Right cardiac atrium (tissue), 5 donors: ENCODE measurements at places on chromosomes 6 and 20.

DNA sequence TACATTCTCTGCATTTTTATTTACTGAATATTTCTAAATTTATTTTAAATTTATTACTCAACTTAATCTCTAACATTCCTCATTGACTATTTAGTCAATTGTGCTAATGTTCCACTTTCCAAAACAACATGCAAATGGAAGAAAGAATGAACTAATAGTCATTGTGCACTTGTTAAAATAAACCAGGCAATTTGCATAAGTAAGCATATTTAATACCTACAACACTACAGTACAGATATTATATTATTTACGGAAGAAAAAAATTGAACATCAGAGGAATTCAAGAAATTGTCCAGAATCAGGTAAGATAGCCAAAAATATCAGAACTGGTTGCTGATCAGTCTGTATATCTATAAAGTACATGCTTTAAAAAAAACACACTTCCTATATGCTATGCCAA is 320.5 kb downstream of the CENPW start:
- no peak for DNase-seq

- DNase-seq: no peak
These were observed 106.4 kb upstream of the CARMIL1 start for GRCh38 chr6:25172819-25173218.

DNA sequence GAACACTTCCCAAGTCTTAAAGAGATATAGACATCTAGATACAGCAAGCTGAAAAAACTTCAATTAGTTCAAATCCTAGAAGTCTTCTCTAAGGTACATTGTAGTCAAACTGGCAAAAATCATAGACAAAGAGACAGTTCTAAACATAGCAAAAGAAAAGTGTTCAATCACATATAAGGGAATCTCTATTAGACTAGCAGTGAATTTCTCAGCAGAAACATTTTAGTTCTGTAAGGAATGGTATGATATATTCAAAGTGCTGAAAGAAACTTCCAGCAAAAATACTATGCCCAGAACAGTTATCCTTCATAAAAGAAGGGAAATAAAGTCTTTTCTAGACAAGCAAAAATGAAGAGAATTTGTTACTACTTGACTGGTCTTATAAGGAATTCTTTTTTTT is 186.3 kb upstream of the SYNCRIP start:
- DNase-seq: no peak

GRCh38 chr6:24931718-24932691 is 3.8 kb downstream of the RIPOR2 start:
- no peak for DNase-seq

DNA sequence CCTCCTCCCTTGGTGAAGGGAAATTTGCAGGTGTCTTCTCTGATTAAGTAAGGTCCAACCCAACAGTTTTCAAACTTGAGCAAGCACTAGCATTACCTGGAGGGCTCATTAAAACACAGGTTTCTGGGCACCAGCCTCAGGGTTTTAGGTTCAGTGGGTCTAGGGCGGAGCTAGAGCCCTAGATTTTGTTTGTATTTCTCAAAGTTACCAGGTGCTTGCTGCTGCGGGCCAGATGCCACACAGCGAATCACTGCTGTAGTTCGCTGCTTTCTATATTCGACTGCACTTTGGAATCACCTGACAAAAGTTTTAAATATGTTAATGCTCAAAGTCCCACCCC is 869 bp downstream of the COL21A1 start:
- no peak for DNase-seq

GRCh38 chr6:105226598-105227294 is 46.9 kb upstream of the POPDC3 start:
- no peak for DNase-seq

DNA sequence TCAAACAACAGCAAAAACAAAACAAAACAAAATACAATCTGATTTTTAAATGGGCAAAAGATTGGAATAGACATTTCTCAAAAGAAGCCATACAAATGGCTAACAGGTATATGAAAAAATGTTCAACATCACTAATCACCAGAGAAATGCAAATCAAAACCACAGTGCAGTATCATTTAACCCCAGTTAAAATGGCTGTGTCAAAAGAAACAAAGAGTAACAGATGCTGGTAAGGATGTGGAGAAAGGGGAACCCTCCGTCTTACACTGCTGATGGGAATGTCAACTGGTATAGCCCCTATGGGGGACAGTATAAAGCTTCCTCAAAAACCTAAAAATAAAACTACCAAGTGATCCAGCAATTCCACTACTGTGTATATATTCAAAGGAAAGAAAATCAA is 10.9 kb upstream of the NELFCD start:
- DNase-seq: no peak

GRCh38 chr6:158900663-158901312 is 81.6 kb upstream of the EZR start:
- DNase-seq: no peak

DNA sequence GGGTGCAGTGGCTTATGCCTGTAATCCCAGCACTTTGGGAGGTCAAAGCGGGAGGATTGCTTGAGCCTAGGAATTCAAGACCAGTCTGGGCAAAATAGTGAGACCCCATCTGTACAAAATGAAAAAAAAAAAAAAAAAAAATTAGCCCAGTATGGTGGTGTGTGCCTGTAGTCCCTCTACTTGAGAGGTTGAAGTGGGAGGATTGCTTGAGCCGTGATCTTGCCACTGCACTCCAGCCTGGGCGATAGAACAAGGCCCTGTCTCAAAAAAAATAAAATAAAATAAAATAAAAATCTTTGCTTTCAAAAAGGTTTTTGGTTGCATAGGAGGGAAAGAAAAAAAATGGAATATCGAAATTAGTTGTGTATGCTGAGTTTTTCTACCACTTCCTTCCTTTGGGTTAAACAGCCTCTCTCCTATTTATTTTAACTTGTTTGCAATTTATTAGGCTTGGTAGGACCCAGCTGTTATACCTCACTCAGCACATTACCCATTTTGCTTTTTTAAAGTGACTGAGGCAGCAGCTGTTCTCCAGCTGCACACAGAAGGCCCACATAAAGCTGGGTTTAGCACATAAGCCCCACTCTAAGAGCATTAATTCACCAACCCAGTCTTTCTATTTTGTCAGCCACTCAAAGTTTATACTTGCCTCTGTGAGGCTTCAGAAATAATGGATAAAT is 152.3 kb downstream of the ZFAND3 start:
- DNase-seq: no peak

DNA sequence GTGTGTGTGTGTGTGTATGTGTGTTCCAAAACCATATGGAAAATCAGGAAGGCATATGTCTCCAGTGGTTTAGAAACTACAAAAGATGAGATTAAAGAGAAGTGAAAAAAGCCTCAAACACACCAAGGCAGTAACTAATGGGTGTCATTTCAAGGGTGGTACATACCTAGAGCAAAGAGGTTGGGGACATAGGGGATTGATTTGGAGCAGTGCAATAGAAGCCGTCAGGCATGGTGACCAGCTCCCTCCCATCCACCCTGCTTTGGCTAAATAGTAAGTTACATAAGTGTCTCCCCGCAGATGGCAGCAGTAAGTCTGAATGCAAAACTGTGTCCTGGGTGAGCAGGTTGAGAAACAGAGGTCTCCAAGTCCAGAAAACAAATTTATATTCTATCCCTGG is 10.4 kb upstream of the ELMO2 start:
- DNase-seq: no peak

DNA sequence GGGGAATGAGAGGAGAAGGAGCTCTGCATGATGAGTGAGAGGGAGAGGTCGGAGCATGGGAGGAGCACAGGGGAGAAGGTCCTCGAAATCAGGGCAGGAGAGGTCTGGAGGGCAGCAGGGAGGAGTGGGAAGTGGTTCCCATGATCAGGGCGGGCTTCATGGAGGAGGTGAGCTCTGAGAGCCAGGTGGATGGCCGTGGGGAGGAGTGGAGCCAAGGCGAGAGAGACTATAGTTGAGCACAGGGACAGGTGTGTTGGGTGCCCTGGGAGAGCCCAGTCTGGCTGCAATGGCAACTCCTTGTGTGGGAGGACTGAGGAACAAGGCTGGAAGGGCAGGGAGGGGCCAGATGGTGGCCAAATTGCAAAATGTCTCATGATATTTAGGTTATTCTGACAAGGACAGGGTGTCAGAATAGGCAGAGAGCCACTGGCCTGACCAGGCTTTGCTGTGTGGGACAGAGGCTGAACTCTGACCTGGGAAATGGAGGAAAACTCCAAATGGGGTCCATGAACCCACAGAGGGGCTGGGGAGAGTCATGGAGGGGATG is 21.4 kb downstream of the TTBK1 start:
- DNase-seq: peak; percentile 27

GRCh38 chr6:36337814-36338213 is 1.1 kb upstream of the BNIP5 start:
- no peak for DNase-seq

DNA sequence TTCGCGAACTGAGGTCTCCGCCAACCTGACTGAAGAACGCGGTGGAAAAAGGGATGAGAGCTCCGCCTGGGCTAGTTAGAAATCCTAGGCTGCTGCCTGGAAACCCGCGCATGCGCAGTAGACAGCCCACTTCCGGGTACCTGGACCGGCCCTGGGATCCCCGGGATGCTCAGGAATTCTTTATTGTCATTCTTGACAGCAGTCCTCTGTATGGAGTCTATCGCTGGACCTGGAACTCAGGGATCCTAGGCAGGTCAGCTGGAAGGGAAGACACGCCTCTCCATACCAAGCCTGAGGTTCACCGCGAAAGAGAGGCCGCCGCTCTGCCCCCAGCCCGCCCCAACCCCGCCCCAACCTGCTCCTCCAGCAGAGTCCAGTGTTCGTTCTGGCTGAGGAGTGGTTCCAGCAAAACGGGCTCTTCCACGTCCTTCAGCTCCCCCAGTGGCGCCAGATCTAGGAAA is 1379.2 kb upstream of the DEFB115 start:
- DNase-seq: peak; percentile 48

DNA sequence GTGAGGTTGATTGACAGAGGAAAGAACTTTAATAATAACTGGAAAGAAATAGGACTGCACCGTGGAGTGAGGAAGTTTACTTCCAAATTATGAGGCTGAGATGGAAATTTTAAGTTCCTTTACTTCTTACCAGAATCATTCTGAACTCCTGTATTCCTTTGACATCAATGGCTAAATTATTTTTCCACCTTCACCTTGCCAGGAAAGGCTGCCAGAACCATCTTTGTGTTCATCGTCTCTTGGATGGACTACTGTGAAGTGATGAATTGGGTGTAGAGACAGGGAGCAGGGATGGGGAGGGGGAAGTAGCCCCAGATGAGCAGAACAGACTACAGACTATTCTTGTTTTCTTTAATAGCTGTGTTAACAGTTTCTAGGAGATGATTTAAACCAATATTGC is 102.1 kb upstream of the CEP162 start:
- no peak for DNase-seq

DNA sequence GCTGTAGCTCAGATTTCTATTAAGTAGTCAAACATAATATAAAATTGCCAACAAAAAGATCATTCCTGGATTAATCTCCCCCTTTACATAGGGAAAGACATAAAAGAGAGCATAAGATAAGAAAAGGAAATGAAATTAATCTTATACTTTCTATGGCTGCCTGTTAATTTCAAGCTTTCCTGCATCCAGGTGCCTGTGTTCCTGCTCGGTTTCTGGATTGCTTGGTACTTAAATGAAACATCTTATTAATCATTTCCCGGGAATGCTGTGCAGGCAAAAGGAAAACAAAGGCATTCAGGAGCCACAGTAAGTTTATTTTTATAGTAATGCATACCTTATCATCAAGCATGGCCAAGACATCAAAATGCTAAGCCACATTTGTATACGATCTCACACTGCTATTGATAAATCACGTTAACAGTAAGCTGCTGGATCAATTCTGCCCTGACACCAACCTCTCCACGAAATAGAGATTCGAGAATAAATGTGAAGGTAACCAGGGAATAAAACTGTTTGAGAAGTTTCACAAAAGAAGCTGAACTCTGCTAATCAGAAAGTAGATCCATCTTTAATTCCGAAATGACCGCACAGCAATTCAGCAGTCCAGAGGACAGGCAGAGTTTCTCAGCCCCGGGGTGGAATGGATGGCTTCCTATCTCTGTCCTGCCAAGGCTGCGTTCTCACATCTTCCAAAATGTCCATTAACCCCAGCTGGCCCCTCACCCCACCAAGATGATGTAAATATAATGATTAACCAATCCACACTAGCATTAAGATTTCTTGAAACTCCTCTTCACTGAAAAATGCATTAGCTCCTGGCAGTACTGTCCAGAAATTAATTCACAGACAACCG is 32.6 kb upstream of the APCDD1L start:
- DNase-seq: no peak

GRCh38 chr6:14423955-14424354 is 306.4 kb downstream of the CD83 start:
- no peak for DNase-seq

GRCh38 chr6:45677381-45678284 is 299.9 kb upstream of the SUPT3H start:
- peak; percentile 59 for DNase-seq

GRCh38 chr6:41199552-41200246 is 1.2 kb downstream of the TREML2 start:
- no peak for DNase-seq

GRCh38 chr6:111982681-111983080 is 71.2 kb upstream of the CCN6 start:
- DNase-seq: no peak

- no peak for DNase-seq
These were observed 64.8 kb upstream of the RCAN2 start for GRCh38 chr6:46556053-46556452.

GRCh38 chr6:25675167-25675566 is 23.2 kb downstream of the SCGN start:
- no peak for DNase-seq

DNA sequence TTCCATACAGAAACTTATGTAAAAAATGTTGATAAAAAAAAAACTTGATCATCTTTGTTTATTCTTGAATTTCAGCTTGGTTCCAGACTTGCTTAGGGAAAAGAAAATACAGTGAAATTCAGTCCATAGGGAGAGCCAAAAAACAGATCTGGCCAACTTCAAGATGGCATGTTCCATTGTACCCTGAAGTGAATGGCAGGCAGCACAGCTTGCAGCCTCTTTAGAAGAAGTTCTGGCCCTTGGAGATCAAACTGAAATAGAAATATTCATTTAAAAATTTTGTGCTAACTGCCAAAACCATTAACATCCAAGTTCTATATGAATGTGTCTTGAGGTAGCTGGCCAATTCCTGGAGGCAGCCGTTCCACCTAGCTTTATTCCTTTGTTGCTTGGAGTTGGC is 448.4 kb downstream of the EPM2A start:
- no peak for DNase-seq

- no peak for DNase-seq
These were observed 14.0 kb downstream of the POM121L2 start for GRCh38 chr6:27297857-27298730.

DNA sequence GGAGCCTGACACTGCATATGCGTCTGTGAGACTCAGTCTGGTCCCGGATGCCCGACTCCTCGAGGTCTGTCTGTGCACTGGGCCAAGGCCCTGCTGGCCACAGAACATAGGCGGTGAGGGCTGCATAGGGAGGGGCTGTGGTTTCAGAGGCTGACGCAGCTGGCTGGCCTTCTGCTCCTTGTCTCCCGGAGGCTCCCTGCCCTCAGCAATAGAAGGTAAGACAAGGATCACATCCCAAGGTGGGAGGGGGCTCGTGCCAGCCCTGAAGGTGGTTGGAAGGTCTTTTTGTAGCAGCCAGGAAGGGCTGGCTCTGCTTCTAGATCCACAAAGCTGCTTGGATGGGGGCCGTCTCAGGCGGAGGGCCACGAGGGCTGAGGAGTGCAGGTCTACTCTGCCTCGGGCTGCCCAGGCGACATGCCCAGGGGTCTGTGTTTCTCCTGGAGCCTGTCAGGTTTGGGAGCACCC is 239.8 kb upstream of the SULF2 start:
- peak; percentile 64 for DNase-seq

- peak; percentile 21 for DNase-seq
These were observed 8.0 kb downstream of the ZNF335 start for GRCh38 chr20:45964006-45964400.

GRCh38 chr6:34242252-34243130 is 5.8 kb downstream of the HMGA1 start:
- no peak for DNase-seq

GRCh38 chr6:119891644-119892043 is 542.1 kb upstream of the MAN1A1 start:
- no peak for DNase-seq
